Activated CD8-positive, alpha-beta T cell treated with anti-CD3 and anti-CD28 coated beads for 36 hours (primary cell): ENCODE measurements at places on chromosomes 5 and 9.

GRCh38 chr9:101625876-101626275, 31.1 kb upstream of the PPP3R2 start:
- H3K27ac ChIP-seq = no peak overlapping the region
- H3K36me3 ChIP-seq = no peaks in the 10 kb centered on the region
- H3K27me3 ChIP-seq = peaks cover 3% of the 10 kb centered on the region
- H3K4me3 ChIP-seq = no peak overlapping the region

GRCh38 chr5:116650544-116650943, 75.9 kb upstream of the SEMA6A start:
- no peaks in the 10 kb centered on the region for H3K36me3 ChIP-seq
- no peak overlapping the region for H3K27ac ChIP-seq
- DNase-seq = no peak
- H3K27me3 ChIP-seq = no peaks in the 10 kb centered on the region

- peaks cover 6% of the 10 kb centered on the region for H3K27me3 ChIP-seq
- H3K4me3 ChIP-seq = no peak overlapping the region
- H3K36me3 ChIP-seq = no peaks in the 10 kb centered on the region
- H3K27ac ChIP-seq = no peak overlapping the region
Measured at GRCh38 chr9:124130277-124131075, 118.9 kb downstream of the LHX2 start.

DNA sequence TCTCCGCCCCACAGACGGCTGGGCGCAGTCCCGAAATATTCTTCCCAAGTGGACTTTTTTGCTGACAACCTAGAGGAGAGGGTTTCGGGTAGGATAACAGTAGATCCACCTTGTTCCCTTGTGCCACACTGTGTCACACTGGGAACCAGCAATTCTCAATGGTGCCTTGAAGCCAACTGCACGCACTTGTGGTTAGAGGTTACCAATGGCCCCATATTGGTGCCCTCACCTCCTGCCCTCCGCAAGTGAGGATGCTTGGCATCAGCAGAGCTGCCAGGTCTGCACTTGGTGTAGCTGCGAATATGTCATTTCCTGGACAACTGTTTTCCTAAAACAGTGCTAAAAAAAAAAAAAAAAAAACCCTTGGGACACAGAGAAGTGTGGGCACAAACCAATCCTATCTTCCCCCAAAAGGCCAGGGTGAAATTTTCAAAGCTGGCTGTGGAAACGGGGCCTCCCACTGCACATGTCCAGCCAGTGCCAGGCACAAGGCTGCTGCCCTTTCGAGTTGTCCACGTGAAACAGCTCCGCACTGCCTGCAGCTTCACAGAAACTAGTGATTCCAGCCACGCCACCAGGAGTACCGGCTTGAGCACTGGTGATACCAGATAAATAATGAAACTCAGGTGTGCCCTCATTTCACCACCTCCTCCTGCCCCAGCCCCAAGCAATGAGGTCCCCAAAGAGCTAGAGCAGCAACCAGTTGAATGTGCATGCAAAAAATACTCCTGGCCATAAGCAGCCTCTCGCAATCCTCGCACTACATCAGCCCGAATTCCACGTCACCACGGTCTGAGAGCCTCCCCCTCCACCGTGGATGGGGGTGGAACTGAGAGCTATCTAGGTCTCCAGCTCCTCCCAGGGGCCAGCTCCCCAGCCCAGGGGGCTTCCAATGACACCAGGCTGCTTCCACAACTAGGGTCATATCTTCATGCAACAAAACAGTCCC, 51.2 kb downstream of the USP20 start:
- peaks cover 47% of the 10 kb centered on the region for H3K4me1 ChIP-seq
- peaks cover 59% of the 10 kb centered on the region for H3K36me3 ChIP-seq
- peak overlapping the region; percentile 99 for H3K27ac ChIP-seq
- peak overlapping the region; percentile 92 for H3K4me3 ChIP-seq

DNA sequence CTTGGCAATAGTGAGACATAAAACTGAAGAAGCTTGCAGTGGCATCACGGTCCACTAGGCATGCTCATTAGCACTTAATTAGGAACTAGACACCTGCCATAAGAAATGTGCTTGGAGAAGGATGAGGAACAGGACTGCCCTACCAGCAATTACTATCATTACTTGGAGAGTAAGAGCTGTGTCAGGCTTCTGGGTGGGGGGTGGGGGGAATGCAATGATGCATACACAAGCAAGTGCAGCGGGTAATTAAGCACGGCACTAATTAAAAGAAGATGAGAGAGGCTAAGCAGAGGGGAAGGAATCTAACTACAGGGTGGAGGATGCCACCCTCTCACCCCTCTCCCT, 53.1 kb downstream of the TLE1 start:
- no peak for DNase-seq
- no peak overlapping the region for H3K27ac ChIP-seq
- H3K36me3 ChIP-seq = no peaks in the 10 kb centered on the region
- no peaks in the 10 kb centered on the region for H3K27me3 ChIP-seq

GRCh38 chr9:114319147-114319546, 3.8 kb upstream of the ORM1 start:
- H3K4me1 ChIP-seq = peaks cover 6% of the 10 kb centered on the region
- no peak for DNase-seq
- H3K27ac ChIP-seq = no peak overlapping the region
- H3K27me3 ChIP-seq = peaks cover 5% of the 10 kb centered on the region
- H3K4me3 ChIP-seq = no peak overlapping the region

DNA sequence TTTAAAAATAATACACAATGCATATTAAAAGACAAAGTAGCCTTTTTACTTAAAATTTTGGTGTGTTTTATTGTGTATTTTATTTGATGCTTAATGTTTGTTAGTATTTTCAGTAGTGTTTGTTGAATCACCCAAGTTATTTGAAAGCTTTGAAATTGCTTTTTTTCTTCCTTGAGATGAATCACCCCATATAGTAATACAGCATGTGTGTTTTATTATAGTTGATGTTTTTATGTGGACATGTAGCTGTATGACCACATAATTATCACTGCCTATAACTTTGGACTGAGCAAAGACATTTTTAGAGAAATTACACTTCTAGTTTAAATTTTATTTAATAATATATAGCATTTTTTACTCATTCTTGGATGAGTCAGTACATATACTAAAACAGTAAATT, 18.0 kb downstream of the FAM174A start:
- H3K4me1 ChIP-seq = peaks cover 16% of the 10 kb centered on the region
- H3K36me3 ChIP-seq = peaks cover 4% of the 10 kb centered on the region
- no peaks in the 10 kb centered on the region for H3K27me3 ChIP-seq

- H3K27me3 ChIP-seq = no peaks in the 10 kb centered on the region
- no peak overlapping the region for H3K4me3 ChIP-seq
- H3K27ac ChIP-seq = no peak overlapping the region
- H3K4me1 ChIP-seq = no peaks in the 10 kb centered on the region
Measured at GRCh38 chr5:82330530-82331270, 52.5 kb upstream of the RPS23 start.
